ENCODE measurements at places on chromosomes 1 and 21.

DNA sequence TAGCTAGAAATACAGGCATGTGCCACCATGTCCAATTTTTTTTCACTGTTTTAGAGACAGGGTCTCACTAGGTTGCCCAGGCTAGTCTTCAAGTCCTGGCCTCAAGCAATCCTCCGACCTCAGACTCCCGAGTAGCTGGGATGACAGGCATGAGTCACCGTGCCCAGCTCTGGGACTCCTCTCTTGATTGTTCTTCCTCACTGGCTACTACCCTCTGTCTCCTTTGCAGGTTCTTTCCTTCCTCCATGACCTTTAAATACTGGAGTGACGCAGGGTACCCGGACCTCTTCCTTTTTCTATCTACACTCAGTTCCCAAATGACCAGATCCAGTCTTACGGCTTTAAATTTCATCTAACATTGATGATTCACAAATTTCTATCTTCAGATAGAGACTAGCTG is 34.9 kb downstream of the ASH1L start:
- DNase-seq = no peak

GRCh38 chr1:47751193-47751592 is 246.0 kb downstream of the TRABD2B start:
- no peak for DNase-seq

- no peak for DNase-seq
Observed at GRCh38 chr21:33640697-33641351, 717 bp downstream of the CRYZL1 start.

- DNase-seq = no peak
Observed at GRCh38 chr1:44619261-44619900, 54.9 kb downstream of the TMEM53 start.

- DNase-seq = no peak
Observed at GRCh38 chr1:198679535-198680173, 40.8 kb downstream of the PTPRC start.

DNA sequence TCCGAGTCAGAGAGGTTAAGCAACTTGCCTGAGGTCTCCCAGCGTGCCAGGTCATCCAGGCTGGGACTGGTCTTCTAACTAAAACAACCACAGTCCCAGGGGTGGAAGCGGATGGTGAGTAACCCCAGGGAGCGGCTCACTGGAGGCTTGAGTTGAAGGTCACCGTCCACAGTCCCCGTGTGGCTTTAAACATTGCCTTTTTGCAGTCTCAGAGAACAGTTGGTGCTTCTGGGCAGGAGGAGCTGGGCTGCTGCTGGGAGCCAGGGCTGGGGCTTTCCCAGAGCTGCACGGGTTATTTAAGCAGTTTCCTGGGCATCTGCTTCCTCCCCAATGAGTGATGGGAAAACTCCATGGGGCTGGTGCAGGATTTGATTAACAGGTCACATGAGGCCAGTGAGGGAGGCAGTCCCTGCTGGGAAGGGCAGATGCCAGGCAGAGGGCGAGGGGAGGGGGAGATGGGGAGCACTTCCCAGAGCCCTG is 12.3 kb downstream of the ARHGEF10L start:
- DNase-seq = no peak

GRCh38 chr1:28258628-28259251 is 578 bp upstream of the SESN2 start:
- DNase-seq = no peak

DNA sequence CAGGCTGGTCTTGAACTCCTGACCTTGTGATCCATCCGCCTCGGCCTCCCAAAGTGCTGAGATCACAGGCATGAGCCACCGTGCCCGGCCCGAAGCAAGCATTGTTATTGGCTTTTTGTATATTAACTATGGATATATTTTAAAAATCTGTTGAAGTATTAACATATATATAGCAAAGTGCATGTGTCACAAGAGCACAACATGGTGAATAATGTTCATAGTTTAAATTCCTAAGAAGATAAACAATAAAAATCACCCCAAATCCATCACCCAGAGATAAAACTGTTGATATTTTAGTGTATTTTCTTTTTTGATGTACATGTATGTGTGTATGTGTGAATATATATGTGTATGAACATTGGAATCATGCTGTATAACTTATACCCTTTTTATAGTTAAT is 9.1 kb upstream of the FOXE3 start:
- DNase-seq = no peak

- DNase-seq = no peak
Observed at GRCh38 chr1:178047403-178048093, 46.4 kb upstream of the RASAL2 start.

DNA sequence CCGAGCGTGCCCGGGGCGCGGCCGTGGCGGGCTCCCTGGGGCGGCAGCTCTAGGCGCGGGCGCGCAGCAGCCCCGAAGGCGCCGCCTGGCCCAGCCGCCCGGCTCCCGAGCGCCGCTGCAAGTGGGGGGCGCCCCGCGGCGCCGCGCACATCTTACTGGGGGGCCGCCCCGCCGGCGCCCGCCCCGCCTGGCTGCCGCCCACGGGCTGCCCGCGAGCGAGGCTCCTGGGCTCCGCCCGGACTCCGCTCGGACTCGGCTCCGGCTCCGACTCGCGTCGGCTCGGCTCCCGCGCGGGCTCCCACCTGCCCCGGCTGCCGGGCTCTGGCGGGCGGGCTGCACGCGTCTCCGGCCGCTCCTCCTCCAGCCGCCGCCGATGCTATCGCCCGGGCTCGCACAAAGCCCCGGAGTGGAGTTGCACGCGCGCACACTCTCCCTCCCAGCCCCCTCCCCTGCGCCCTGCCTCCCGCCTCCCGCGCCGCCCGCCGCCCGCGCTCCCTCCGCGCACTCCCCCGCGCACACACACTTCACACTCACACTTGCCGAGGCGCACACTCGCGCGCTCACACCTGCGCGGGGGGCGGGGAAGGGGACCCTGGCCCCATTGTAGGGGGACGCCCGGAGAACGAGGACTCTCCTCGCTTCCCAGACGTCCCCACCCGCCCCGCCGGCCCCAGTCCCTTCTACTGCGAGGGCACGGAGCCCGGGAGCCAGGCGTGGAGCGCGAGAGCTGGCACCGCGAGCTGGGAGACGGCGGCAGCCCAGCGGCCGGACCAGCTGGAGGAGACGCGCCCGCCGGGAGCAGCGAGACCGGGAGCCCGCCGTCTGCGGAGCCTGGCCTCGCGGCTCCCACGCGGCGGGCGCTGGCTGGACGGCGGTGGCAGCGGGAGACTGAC is at the start of gene GRIK3:
GRIK3 (minus strand) TSS at position 395 of the 893 bp plus-strand sequence. CDS start 407 bp downstream, outside the sequence.
- DNase-seq = no peak

GRCh38 chr1:245290836-245291235 is 136.1 kb downstream of the KIF26B start:
- no peak for DNase-seq

- DNase-seq = no peak
Observed at GRCh38 chr1:24830680-24831272, 85.5 kb downstream of the CLIC4 start.

DNA sequence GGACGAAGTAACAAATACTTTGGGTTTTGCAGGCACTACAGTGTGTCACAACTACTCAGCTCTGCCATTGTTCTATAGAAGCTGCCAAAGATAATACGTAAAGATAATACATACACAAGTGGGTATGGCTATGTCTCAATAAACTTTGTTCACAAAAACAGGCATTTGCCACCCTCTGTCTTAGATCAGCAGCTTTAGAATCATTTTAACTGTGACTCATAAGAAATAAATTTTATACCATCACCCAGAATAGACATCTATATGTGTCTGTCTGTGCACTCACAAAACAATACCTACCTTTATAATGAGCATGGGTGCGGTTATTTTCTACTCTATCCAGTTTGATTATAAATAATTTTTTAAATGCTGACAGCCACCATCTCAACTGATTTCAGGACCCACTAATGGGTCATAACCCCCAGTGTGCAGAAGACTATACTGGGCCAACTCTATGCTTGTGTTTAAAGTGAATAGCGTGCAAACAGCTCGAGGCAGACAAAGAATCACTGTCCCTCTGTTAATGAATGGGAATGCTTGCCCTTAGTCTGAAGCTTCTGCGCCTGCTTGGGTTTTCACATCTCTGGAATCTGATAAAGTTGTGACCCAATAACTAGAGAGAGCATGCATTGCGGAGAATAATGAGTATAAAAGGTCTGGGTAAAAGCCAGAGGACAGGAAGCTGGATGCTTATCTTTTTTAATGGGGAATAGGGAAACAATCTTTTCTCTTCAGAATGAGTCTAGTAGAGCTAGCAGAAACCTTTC is 216.2 kb downstream of the PLPP3 start:
- DNase-seq = no peak

DNA sequence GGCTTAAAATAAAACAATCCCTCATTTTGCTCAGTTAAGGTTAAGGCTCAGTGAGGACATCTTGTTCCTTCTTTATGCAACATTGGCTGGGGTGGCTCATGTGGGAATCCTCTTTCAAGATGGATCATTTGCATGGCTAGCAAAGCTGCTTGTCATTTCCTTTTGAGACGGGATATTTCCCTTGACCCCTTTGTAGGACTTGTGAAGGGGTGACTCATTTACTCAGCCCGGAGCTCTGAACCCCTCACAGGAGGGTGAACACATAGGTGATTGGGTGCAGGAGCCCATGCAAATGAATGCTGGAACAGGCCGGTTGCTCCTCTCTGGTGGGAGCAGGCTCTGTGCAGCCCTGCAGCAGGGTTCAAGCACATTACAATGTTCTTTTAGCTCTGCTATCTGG is 15.8 kb upstream of the C8A start:
- no peak for DNase-seq

- no peak for DNase-seq
Observed at GRCh38 chr1:163248064-163248463, 45.3 kb upstream of the RGS5 start.

- DNase-seq = peak; percentile 90
Observed at GRCh38 chr1:204456826-204457442, 37.7 kb downstream of the PIK3C2B start.

DNA sequence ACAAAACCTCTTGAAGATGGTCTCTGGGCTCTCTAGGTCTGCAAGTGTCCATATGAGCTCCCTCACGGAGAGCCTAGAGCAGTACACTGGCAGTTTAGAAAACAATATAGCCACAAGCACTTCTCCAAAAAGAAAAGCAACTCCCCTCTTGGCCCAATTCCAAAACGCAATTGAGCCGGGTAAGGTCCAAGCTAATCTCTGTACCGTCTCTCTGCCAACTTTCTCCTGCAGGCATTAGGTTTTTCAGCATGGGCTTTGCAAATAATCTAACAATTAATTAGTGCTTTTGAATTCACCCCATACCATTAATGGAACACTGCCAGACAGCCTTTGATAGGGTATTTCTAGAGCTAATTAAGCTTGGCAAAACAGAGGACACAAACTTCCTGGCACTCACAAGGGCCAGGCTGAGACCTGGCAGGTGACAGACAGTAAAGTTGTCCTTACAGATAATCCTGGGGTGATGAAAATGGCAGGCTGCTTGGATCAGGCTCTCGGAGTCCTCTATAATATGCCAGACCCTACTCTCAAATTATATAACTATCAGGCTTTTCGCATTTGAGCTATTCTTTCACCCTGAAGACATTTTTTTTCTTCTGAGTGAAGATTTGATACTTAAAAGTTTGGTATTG is 39.8 kb downstream of the TGFBR3 start:
- peak; percentile 62 for DNase-seq

DNA sequence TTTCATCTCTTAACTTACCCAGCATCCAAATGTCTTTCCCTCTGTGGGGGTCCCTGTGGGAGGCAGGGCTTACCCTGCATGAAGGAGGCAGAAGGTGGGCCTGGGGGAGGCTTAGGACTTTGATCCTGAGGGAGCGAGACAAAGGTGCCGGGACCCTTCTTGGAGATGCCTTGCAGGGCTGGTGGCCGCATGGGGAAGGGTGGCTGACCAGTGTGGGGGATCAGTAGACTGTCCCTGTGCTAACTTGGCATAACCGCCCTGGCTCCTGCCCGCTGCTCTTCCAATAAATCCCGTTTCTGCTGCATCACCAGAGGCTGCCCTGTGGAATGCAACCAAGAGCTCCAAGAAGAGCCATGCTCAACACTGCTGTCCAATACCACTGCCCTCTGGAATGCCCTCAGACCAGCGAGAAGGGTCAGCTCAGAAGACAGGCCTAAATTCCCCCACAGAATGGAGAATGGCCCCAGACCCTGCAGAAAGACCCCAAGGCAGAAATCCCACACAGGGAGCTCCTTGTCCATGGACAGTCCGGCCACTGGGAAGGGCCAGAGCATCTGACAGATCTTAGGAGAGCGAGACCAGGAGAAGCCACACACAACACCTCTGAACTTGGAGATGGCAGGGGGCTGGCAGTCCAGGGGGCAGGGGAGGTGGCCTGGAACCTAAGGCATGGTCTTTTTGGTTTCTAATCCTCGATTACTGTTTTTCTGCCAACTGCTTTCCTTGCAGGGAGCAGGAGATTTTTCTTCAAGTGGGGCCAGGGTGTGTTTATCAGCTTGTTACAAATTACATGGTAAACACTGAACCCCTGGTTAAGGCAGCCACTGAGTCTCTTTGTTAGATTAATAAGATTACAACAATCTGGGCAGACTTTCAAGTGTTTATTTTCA is 46.7 kb upstream of the DMRTB1 start:
- DNase-seq = no peak

DNA sequence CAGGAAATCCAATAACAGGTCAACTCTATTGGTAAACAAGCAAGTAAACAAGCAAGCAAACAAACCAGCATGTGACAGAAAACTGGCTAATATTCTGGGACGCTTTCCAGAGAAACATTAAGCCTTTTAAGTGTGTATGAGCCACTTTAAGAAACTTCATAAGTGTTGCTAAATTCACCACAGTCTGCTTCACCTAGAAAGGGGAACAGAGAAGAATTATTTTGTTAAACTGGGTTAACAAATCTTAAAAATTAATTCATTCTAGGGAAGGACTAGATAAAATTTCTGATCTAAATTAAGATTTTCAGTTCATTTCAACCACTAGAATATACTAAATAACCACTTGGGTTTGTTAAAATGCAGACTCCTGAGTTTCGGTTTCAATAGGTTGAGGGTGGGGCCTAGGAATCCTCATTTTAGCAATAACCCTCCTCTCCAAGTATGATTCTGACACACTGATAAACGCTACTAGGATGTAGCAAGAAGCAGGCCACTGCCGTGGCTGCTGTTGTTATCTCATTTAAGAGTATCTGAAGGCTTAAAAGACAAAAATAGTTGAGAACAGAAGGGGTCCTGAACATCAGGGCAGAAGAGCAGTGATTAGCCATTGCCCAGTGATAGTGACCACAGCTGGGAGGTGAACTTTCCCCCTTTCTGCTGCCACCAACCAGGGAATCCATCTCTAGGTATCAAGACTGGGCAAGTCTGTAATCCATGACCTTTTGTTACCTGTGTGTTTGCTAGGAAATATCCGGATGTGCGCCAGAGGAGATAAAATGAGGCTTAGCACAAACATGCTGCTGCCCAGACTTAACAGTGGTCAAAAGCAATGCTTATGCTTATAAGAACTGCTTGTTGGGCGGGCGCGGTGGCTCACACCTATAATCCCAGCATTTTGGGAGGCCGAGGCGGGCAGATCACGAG is 11.2 kb downstream of the CREG1 start:
- DNase-seq = no peak

DNA sequence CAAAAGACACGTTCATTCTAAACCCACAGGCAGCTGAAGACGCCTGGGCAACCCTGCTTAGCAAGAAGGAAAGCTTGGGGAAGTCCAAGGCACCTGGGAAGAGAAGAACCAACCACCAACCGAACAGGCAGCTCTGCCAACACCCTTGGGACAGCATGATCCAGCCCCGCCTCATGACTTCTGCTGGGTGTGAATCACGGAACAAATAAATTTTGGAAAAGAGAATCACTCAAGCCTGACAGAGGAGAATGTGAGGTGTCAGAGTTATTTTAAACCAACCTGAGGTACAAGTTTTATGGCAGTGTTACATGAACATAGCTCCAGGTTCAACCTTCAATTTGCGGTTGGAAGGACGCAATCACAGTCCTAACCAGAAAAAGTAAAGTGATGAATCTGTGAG is 10.0 kb upstream of the PADI4 start:
- DNase-seq = no peak

Data from left hindlimb (tissue), 1 donor.